Hippocampal formation (tissue), 2 donors: ENCODE measurements at places on chromosomes 11 and 22.

GRCh38 chr11:35436581-35437250 lies 17.4 kb upstream of the SLC1A2 start:
- DNase-seq: no peak

DNA sequence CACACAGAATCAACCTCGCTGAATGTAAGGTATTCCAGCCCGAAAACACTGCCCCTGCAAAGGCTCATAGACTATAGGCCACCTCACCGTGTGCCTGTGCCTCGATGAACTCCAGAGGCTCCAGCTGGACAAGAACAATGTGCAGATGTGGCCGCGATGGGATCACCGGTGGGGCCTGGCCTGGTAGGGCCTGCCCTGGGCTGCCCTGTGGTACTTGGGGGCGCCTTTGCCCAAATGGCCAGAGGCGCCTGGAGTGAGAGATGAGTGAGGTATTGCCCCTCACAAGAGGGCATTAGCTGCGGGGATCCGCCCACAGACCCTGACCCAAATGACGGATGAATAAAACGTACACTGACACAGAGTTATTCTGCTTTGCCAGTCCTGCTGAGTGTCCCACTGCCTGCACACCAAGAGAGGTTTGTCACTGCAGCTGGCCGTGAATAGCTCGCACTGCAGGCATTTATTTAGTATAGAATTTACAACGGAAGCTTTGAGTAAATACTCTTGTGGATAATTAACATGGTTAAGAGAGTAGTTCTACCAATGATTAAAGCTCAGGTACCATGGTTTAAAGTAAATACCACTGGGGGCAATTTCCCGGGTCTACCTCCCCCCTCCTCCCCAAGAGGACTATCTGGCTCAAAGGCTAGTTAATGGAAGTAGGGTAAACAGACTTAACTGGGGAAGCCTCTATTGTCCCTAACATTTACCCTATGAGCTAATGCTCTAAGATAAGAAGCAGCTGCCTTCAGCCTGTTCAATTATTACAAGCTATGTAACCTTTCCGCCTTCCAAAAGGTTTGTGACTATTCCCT lies 101.1 kb upstream of the IGLL5 start:
- DNase-seq: no peak

GRCh38 chr22:19669570-19669969 lies 44.7 kb upstream of the SEPTIN5 start:
- no peak for DNase-seq

DNA sequence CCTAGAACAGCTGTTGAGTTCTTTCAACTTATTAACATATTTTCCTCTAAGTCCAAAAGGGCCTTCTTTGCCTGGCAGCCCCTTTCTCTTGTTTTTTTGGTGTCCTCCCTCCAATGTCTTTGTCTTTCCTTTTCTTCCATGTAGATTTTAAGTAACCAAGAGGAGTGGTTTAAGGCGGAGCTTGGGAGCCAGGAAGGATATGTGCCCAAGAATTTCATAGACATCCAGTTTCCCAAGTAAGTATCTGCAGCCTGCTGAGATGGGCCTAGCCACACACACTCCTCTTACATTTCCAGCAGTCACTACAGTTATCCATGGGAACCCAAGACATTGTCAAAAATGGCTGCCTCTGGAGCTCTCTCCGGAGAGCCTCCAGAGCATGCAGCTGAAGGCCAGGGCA lies 4.5 kb upstream of the TMA7B start:
- DNase-seq: no peak

- no peak for DNase-seq
These were observed 54.2 kb downstream of the DENND5A start for GRCh38 chr11:9210922-9211320.

GRCh38 chr22:29206372-29207242 lies 911 bp downstream of the EMID1 start:
- DNase-seq: no peak

DNA sequence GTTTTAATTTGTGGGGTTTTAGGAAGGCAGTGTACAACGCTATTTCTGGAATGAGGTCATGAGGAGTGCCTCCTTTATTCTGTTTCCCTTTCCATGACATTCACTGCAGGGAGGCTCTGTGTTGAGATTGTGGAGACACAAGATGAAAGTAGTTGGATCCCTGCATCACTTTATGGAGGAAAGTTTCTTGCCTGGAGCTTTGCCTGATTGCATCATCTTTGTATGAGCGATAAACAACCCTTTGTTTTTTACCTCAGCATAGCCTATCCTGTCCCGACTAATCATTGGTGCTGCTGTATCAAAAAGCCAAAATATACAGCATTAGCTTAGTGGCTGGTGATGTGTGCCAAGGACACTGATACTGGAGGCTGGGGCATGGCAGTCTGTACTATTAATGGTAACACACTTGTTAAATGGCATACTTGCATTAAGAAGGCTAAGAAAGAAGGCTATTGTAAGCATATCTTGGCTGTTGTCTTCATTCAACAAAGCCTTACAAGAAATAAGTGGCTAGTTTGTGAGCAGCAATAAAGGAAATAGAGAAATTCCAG lies 31.2 kb upstream of the SLC5A4 start:
- no peak for DNase-seq

GRCh38 chr11:91773090-91773489 lies 451.5 kb upstream of the FAT3 start:
- no peak for DNase-seq

DNA sequence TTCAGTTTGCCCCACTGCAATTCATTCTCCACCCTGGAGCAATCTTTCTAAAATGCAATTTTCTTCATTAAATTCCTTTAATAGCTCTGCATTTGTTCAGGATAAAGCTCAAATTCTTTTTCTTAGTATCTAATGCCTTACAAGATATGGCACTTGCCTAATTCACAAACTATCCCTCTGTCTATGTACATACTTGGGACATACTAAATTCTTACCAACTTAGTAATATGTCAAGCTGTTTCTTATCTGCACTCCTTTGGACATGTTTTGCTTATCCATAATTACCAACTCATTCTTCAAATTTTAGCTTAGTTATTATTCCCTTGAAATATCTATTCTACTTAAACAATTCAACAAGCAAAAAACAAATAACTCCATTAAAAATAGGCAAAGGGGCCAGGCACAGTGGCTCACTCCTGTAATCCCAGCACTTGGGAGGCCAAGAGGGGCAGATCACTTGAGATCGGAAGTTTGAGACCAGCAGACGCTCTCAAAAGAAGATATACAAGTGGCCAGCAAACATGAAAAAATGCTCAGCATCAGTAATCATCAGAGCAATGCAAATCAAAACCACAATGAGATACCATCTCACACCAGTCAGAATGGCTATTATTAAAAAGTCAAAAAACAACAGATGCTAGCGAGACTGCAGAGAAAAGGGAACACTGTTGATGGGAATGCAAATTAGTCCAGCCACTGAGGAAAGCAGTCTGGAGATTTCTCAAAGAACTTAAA lies 96.9 kb downstream of the FAM76B start:
- no peak for DNase-seq

GRCh38 chr11:109423466-109424190 lies 1.6 kb downstream of the C11orf87 start:
- DNase-seq: no peak

- no peak for DNase-seq
These were observed 26.3 kb downstream of the RNF141 start for GRCh38 chr11:10514709-10515108.

DNA sequence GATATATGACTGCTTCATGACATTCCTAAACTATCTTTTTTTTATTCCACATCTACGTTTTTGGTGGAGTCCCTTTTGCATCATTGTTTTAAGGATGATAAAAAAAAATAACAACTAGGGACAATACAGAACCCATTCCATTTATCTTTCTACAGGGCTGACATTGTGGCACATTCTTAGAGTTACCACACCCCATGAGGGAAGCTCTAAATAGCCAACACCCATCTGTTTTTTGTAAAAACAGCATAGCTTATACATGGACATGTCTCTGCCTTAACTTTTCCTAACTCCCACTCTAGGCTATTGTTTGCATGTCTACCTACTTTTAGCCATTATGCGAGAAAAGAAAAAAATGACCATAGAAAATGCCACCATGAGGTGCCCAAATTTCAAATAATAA lies 13.2 kb downstream of the MS4A1 start:
- no peak for DNase-seq

GRCh38 chr11:44761551-44761961 lies 34.8 kb downstream of the TSPAN18 start:
- DNase-seq: no peak
